ENCODE measurements at places on chromosomes 2 and 18.
A peak's percentile ranks its signal among the peaks of the same experiment; 100 is the strongest.

GRCh38 chr2:141497272-141497671, 633.5 kb downstream of the LRP1B start:
- no peak for DNase-seq

- peak; percentile 8 for DNase-seq
These were observed 45.5 kb downstream of the RAB12 start for GRCh38 chr18:8654503-8655451.

GRCh38 chr2:199490049-199490448, 32.3 kb upstream of the SATB2 start:
- DNase-seq = no peak

DNA sequence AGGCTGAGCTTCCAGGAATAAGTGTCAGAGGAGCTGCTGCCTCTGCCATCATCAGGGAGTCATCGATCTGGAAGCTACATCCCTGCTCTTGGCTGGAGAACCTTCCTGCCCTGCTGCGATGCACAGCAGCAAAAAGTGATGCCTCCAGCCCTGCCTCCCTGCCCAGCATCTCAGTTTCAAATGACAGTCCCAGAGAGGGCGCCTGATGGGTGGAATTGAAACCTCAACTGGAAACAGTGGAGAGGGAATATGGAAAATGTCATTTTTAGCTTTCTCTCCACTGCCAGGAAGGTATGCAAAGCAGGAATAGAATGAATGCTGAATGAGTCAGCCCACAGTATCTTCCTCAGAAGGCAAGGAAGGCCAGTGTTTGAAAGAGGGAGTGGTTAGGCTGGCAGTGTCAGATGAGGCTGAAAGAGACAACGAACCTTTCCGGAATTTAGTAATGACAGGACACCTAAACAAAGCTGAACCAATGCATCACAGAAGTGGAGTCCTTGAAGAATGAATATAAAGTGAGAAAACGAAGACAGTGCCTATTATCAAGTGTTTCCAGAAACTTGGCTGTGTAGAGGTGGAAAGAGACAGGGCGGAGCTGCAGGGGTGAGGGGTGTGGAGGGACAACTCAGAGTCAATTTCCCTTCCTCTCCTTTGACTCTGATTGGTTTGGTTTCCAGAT, 153.9 kb upstream of the NDUFV2 start:
- DNase-seq = no peak

GRCh38 chr2:102657770-102658169, 38.4 kb downstream of the SLC9A2 start:
- DNase-seq = no peak
